Activated CD8-positive, alpha-beta memory T cell treated with anti-CD3 and anti-CD28 coated beads, Interleukin-2, amount 50 U/mL, for 4 hours (primary cell): ENCODE measurements at places on chromosomes 2 and 18.

- no peak for DNase-seq
Measured at GRCh38 chr18:36558234-36558633, 260.7 kb downstream of the FHOD3 start.

DNA sequence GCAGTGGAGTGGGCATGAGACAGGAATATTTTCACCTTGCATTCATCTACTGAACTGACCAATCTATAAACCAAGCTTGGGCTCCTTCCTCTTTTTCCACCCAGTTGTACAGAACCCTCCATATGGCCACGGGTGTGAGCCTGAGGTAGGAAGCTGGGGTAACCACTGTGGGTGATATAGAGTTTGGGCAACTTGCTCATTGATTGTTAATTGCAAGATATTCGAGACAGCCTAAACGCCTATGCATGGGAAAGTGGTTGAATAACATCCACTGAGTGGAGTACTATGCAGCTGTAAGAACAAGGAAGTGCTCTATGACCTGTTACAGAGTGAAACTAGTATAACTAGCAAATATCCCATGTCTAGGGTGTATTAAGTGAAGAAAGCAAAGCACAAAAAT is 7.3 kb upstream of the VAPA start:
- no peak for DNase-seq

DNA sequence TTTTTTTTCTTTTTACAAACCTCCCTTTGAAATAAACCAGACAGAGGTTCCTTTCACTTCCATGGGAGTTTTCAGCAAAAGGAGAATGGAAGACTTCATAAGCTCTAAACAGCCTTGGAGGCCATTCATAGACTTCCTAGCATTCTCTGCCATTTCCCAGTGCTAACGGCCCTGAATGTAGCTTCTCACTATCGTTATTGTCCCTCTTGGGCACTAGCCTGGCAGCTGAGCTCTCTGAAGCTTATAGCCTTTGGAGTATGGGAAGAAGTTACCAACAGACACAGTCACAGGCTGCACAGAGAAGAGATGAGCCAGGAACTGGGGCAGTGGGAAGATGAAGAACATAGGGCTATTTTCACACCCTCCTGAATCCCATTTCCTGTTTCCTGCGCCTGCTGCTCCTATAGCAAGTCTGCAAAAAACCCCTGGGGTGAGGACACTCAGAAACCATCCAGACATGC is 29.1 kb upstream of the EPC2 start:
- no peak for DNase-seq

- no peak for DNase-seq
Measured at GRCh38 chr2:215797676-215798075, 215.7 kb downstream of the MREG start.

DNA sequence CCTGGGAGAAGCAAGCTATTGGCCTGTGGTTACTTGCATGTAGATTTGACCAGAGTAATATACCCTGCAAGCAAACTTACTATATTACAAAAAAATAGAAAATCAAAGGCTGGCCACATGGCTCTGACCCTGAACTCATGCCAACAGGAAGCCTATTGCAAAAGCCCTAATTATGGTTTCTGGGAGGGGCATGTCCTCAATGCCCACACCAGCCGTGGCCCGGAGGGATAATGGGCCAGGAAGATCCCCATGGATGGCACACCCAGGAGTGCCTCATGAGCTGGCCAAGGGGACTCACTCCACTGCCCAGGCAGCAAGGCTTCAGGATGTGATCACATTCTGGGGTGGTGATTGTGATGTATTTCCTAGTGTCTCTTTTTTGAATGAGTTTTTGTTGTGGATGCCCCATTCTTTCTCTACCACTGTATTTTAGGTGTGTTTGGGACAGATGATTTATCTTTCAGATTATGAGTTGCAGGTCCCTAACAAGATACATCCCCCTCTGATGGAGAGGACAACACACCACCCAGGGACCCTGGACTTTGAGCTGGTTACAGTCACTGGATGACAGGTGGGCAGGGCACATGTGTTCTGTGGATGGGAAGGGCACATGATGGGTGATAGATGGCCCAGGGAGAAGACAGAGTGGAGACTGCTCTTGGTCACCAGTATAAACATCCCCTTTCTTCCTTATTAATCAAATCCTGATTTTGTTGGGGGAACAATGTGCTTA is 18.7 kb upstream of the TFCP2L1 start:
- no peak for DNase-seq

- DNase-seq, result no peak
Measured at GRCh38 chr18:34511879-34512278, 198.2 kb upstream of the DTNA start.

DNA sequence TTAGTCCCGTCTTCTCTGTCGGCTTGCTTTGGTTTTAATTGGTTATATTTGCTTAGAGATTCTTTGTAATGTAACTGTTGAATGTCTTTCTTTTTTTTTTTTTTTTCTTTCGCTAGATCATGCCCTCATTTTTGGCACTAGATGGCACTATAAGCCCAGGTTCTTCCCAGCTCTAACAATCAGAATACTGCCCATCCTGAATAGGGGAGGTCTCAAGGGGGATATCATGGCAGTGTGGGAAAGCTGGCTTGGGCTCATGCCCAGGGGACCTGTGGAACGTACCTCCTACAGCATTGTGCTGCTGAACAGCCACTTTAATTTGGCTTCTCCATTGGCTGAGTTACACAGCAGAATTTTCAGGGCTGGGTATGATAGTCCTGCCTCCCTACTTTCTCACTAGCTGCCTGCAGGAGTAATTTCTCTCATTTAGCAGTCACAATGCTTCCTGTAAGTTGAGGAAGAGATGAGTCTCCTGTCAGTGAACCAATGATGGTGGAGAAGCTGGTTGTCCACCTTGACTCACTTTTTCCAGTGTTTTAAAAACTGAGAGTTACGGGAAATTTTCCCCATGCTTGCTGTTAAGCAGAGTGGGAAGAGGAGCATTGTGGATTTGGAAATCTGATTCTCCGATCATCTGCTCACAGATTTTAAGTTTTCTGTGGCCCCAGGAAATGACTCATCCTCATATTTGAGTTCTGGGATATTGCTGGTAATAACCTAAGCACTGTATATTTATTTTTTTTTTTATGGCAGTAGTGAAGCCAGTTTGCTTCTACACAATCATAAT is 47.2 kb downstream of the RAD51AP2 start:
- no peak for DNase-seq

- DNase-seq, result no peak
Measured at GRCh38 chr2:217016796-217017419, 157.0 kb upstream of the TNP1 start.

DNA sequence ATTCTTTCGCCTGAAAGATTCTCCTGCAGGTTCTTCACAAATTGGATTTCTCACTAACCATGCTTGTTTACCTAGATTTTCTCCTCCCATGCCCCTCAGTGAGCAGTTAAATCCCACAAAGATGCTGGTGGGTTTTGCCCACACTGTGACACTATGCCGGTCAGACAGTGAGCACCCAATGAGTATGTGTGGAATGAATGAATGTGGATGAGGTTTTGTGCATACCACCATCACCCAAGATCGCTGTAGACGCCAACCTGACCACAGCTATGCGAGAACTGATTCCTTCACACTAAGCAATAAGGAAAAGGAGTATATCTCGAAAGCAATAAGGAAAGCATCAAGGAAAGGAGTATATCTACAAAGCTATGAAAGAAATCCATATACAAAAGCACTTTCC is 116.7 kb downstream of the PID1 start:
- DNase-seq, result no peak
